ENCODE measurements at places on chromosomes 3 and 15.

DNA sequence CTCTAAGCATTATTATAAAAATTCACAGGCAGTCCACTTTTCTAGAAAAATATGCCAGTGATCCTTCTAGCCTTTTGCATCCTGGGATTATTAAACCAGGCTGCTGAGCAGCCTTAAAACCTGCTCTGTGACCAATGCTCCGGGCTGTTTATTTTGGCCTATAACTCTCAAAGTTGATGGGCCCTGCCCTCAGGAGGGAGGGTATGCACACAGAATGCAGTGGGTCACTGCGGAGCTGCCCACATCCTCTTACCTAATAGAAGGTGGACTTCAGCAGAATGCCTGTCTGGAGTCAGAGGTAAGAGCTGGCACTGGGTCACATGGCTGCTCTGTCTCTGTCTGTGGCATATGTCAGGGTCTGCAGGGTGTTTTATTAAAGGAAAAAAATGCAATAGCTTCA lies 26.0 kb downstream of the CPNE4 start:
- DNase-seq, result no peak

DNA sequence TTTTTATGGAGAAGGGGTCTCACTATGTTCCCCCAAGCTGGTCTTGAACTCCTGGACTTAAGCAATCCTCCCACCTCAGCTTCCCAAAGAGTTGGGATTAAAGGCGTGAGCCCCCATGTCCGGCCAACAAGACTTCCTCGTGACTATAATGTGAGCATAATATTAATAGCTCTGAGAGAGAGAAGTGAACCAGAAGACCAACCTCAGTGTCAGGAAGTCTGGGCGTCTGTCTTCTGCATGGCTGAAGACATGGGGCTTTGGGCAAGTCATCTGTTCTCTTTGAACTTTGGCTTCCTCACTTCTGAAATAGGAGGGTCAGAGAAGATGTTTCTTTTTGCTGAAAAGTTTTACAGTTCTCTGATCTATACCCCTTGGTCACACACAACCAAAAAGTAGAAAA lies 92.1 kb downstream of the SLC49A4 start:
- no peak for DNase-seq

GRCh38 chr3:95312650-95313049 lies 1249.8 kb downstream of the NSUN3 start:
- no peak for DNase-seq

DNA sequence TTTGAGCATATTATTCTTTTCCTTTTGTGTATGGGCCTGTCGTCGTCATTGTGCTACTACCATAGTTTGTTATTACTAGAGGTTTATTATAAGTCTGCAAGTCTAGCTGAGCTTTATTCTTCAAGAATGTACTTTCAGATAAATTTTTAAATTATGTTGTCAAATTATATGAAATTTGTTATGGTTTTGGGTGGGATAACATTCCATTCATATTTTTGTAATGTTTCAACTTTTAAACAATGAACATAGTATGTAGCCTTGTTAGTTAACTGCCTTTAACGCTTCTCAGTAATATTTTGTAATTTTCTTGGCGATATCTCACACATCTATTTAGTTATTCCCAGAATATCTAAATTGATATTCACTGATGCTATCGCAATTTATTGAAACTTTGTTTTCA lies 41.6 kb upstream of the GOLGA8B start:
- DNase-seq, result no peak

GRCh38 chr3:356952-357351 lies 160.4 kb downstream of the CHL1 start:
- DNase-seq, result no peak

- no peak for DNase-seq
Observed at GRCh38 chr3:58419780-58420507, 13.7 kb downstream of the PDHB start.

- no peak for DNase-seq
Observed at GRCh38 chr3:61960976-61961375, 399.6 kb downstream of the PTPRG start.

DNA sequence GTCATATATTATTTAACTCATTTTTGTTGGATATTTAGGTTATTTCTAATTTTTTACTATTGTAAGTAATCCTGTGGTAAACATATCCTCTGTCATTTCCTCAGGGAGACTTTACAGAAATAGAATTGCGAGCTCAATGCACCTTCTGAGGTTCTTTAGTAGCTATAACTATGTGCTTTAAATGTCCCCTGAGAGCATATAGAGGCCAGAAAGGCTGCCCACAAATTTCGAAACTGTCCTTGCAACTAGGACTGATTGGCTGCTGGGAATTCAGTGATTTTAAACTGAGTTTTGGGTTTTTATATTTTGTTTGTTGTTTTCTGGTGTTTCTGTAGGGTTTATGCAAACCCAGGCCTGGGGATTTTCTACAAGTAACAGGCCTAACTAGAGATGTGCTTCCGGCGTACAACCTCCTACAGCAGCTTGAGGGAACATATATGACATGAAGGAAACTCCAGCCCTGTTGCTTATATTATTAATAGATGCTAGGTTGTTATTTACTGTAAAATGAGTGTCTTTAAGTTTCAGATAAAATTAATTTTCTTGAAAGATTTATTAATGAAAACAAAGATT lies 29.1 kb upstream of the P4HTM start:
- DNase-seq, result no peak

- DNase-seq, result no peak
Observed at GRCh38 chr3:66037330-66037985, 1.3 kb downstream of the MAGI1 start.

GRCh38 chr3:112813723-112814171 lies 32.9 kb downstream of the CD200R1L start:
- no peak for DNase-seq

DNA sequence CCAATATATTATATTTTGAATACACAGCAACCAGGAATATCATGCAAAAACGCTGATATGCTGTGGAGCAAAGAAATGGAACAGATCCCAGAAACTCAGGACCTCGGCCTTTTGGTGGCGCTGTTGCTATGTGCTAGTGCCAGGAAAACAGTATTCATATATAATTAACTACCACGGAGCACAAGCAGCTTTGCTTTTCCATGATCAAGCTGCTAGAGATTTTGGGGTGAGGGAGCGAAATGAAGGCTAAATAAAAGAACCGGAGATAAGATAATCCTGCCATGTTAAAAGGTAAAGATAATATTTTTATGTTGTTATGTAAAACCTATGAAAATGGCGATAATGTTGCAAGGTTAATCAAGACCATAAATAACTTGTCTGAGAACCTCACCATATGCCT lies 157.7 kb upstream of the FAM3D start:
- DNase-seq, result peak; percentile 3

DNA sequence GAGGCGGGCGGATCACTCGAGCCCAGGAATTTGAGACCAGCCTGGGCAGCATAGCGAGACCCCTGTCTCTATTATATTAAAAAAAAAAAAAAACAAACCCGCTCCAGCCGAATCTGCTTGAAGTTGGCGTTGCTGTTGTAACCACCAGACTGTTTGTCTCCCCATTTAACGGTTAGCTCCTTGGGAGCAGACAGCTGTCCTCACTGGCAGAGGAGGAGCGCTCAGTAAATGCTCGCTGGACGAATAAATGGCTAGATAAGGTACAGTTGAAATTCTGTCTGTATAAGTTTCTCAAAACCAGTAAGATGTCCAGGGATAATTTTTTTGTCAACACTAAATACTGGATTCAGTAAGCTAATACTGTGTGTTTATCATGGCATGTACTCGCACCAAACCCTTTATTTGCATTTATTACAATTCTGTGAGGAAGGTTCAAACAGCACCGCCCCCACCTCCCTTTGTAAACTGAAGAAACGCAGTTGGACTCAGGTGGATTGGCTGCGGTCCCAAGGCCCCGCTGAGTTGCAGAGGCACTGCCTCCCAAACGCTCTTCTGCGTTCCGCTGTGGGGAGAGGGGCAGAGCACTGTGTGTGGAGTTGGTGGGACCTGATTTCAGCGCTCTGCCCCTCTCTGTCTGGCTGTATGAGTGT lies 1.1 kb downstream of the RCCD1 start:
- no peak for DNase-seq

DNA sequence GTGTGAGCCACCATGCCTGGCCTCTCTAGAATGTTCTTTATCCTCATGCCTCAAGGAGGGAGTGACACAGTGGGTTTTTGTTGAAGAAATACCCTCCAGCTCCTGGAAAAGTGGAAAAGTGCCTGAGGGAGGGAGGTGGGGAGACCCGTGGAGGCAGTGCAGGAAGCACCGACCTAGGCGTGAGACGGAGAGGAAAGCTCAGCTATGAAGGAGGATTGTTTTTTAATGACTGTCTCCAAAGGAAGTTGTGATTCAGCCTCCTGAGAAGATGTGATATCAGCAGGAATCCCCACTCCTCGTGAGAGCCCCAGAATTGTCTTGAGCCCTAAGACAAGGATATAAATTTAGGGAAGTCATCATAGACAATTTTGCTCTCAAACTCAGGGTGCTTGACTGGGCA lies 21.7 kb downstream of the RPLP1 start:
- DNase-seq, result no peak

Measured in stimulated activated CD8-positive, alpha-beta memory T cell treated with anti-CD3 and anti-CD28 coated beads, Interleukin-2, amount 100 ng/mL, for 1 hour (primary cell).